Activated T-cell treated with anti-CD3 and anti-CD28 coated beads, Interleukin-2, amount 50 U/mL, for 24 hours (primary cell): ENCODE measurements at places on chromosomes 6 and 20.

- DNase-seq, result no peak
Measured at GRCh38 chr20:4875578-4876067, 125.7 kb downstream of the SLC23A2 start.

DNA sequence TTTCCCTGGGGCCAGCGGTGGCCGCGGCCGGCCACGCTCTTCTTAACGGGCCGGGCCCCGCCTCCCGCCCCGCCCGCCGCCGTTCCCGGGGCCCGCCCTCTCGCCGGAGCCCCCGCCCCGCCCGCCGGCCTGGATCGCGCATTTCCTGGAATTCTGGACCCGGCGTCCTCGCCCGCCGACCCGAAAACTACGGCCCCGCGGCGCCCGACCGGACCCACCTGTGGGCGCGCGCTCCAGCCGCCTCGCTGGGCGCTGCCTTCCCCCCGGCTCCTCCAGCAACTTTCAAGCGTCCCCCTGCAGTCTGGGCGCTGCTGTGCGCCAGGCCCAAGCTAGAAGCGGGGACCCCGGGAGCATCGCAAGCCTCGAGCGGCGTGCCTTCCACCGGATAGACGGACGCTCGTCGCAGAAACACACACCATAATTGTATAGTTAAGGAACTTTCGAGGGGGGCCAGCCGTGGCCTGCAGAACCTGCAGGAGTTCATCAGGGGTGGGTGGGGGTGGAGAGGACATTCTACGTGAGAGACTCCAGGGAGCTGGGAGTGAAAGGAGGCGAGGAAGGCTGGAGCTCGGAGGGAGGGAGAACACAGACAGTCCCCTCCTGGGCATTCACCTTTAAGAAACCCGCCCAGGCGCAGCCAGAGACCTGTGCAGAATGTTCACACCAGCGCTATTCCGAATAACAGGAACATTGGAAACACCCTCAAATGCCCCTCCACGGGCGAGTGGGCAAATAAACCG lies at the start of gene ADA:
TSS of gene ADA (minus strand) at position 16 of the 740 bp plus-strand sequence. CDS start 92 bp downstream, outside the sequence.
- DNase-seq, result peak; percentile 71

DNA sequence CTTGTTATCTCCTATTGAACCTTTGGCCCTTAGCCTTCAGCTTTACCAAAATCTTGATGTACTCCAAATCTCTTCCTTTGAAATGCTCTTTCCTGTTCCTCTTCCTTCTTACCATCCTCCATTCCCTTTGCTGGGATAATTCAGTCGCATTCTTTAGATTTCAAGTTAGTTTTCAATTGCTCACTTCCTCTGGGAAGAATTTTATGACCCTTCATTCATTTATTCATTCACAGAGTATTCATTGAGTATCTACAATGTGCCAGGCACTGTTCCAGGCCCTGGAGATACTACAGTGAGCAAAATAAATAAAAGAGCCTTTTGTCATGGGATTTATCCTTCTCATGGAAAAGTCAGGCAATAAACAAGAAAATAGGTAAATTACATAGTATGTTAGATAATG lies 548.2 kb upstream of the FLRT3 start:
- no peak for DNase-seq

- DNase-seq, result peak; percentile 54
Measured at GRCh38 chr20:36153736-36154699, 522 bp upstream of the EPB41L1 start.

DNA sequence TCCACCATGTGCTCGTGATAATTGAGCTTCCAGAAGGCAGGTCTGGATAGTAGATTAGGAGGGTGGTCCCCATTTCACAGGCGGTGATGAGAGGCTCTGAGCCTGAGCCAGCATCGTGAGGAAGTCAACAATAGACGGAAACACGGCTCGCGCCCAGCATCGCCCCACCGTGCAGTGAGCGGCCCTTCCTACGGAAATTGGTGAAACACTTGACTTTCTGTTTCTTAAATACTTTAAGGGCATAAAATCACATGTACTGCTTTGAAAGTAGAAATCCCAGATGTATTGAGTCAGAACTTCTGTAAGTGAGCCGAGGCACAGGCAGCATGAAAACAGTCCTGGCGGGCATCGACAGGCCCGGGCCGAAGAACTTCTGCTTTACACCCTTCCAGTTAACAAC lies 4.3 kb upstream of the KIF25 start:
- DNase-seq, result no peak

DNA sequence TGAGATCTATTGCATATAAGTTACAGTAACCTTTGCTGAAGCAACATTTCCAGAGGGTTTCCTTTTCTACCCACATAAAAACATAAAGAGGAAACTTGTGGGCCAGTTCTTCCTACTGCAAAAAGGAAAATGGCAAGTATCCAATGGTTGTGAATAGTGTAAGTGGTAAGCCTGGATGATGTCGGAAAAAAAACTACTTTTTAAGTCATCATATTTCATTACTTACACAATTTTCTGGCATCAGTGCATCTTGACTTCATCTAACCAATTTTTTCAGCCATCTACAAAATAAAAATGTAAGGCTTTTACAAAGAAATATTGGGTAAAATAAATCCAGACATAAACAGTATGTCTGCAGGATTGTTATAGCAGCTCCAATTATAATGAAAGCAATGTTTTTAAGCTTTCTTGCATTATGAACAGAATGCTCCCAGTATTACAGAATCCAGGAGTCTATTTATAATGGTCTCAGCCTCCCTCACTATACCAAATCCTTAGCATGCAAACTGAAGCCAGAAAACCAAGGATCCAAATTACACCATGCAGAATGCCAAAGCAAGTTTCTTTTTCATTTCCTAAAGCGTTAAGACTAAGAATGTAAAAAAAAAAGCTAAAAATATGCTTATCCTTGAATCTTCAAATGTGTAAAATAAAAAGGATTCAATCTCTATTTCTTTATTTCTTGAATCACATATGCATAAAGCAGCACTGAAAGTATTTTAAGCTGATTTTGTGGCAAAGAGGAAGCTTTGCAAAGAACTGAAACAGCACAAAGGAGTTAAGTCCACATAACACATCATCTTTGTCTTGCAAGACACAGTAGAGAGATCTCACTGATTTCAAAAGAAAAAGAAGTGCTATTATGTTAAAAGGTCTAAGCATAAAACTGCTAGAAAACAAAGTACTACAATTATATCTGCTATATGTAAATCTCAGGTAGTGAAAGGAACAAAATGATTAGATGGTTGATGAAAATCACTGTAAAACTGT lies 126.8 kb upstream of the HMGCLL1 start:
- DNase-seq, result no peak

GRCh38 chr20:33839591-33839990 lies 28.4 kb downstream of the CHMP4B start:
- no peak for DNase-seq

GRCh38 chr20:1674361-1674760 lies 16.8 kb upstream of the SIRPG start:
- peak; percentile 65 for DNase-seq

DNA sequence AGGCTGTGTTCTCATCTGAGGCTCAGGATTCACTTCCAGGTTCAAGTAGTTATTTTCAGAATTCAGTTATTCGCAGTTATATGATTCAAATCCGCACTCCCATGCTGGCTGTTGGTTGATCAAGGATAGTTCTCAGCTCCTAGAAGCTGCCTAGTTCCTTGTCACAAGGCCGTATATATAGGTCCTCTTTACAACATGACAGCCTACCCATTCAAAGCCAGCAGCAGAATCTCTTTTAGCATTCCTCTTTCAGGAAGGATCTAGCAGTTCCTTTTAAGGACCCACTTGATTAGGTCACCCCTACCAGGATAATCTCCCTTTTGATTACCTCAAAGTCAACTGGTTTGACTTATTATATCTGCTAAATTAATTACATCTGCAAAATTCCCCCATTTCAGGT lies 23.8 kb upstream of the LAMP5 start:
- DNase-seq, result no peak

DNA sequence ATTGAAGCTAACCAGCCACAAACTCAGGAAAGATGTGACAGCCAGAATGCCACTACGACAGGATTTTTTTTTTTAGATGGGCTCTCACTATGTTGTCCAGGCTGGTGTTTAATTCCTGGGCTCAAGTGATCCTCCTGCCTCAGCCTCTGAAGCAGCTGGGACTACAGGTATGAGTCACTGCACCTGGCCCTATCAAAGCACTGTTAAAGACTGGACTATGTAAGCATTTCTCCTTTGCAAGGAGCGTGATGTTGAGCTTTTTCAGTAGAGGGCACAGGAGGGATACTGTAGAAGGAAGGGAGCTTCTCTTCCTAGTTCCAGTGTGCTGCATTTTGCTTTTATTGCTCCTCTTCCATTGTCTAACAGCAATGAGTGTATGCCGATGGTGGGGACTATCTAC lies 35.8 kb downstream of the ZBTB9 start:
- no peak for DNase-seq

- DNase-seq, result no peak
Measured at GRCh38 chr6:138719011-138719635, 54.4 kb upstream of the CCDC28A start.

- no peak for DNase-seq
Measured at GRCh38 chr20:19370076-19371075, 157.9 kb downstream of the SLC24A3 start.

DNA sequence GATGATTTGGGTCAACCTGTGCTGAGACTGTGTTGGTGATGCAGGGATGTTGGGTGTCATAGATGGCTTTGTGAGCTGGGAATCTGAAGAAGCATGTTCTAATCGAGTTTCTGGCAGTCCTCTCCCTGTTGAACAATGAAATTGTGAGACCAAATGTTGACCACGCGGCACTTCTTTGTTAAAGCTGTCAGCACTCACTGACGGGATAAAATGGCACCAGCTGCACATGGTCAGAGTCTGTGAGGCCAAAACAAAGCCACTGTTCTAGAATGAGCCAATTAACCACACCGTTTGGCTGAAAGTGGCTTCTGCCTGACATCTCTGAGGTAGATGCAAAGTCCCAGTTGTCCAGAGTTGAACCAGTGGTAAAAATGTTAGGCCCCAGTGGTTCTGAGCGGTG lies 562.2 kb downstream of the KIF16B start:
- DNase-seq, result no peak

DNA sequence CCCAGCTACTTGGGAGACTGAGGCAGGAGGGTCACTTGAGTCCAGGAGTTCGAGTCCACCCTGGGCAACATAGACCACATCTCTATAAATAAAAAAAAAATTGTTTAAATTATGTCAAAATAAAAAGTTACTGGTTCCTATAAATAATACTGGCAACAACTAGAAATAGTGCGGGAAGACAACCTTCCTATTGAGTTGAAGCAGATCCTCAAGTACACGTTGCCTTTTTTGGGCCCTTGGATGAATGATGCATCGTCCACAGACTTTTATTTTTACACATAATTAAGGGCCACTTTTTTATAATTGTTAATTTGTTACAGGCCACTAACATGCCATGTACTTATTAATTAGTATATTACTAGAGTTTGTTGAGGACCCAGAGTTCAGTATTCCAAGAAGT lies 31.1 kb downstream of the KIZ start:
- DNase-seq, result no peak

GRCh38 chr6:10384610-10385523 lies 30.0 kb downstream of the TFAP2A start:
- DNase-seq, result no peak

DNA sequence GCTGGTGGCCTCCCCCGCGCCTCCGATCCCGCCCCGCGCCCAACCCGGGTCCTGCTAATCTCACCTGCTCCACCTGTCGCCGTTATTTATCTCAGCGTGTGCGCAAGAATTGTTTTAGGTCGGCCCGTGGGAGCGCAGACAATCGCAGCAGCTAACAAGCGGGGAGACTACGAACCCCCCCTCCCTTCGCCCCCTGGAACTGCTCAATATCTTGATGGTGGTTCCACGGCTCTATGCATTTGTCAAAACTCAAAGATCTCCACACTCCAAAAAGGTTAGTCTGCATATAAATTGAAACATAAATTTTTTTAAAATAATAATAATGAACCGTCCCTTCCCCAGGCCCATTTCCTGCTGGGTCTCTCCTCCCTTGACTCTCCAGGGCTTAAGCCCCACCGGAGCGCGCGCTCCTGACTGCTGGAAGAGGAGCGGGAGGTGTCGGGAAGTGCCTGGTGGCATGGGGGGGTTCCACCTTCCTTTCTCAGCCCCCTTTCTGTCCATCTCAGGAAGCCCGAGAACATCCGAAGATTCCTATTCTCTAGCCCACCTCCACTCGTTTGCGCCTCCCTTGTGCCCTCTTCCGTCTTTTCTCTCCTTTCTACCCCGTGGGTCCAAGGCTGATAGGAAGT lies 1.6 kb upstream of the MDGA1 start:
- no peak for DNase-seq

DNA sequence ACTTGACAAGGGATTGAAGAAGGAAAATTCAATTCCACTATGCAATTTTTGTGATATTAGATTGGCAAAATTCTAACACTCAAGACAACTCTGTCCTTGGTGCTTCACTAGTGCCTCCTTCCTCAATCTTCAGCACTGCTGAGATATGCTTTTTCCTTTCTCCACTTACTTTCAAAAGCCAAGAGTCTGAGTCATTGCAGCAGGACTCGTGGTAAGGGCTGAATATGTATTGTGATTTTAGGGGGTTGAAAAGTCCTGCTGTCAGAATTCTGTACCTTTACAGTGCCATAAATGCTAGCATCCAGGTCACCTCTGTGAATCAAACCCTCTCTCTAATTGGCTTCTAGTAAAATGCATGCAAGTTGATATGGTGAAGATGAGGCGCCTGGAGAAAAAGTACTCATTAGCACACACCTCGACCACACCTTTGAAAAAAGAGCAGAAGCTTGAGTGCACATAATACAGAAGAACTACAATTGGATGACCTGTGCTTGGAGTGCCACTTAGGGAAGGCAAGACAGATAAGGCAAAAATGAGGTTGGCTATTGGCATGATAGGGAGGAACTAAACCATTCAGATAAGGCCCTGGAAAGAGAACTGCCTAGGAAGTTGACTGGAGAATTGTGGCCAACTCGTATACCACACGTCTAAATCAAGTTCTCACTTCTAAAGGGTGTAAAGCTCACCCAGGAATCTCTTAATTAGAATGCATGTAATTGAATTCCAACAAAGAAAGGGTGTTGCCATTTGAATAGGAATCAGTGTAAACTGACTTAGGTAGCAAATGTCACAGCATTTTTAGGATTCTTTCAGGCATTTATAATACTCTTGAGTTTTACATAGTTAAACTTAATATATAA lies 43.6 kb upstream of the FAM83B start:
- no peak for DNase-seq

DNA sequence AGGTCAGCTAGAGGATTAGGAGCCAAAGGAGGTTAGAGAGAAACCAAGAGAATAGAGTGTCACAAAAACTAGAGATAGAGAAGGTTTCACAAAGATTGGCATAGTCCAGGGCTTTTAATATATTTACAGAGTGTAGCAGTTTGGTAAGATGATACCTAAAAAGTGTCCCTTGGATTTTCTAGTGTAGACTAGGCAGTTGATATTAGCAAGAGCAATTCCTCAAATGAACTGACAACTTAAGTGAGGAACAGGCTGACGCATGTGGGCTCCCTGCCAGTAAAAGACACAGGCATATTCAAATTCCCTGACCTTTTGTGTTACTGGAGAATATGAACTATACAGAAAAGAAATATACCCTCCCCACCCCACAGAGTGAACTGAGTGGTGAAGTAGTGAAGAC lies 40.1 kb downstream of the VTA1 start:
- no peak for DNase-seq
